ENCODE measurements at places on chromosomes 1 and 21. TPM values are rescaled to one million over a fixed set of nuclear protein-coding genes. Genes with fewer than 3 reads are reported as not detected.

DNA sequence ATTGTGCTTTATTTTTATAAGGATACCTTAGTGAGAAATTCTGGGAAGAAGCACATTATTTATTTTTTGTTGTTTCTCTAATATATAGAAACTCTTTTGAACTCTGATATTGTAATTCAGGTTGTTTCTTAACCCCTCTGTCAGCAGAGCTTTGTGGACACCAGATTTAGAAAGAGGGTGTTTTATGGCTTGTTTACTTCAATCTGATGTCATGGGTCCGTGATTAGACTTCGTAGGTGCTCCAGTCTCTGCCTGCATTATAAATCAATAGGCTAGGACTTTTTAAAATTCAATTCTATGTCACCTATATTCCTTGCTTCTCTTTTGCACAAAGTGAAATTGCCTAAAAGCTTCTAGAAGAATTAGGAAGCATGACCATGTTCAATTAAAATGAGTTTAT lies 47.3 kb upstream of the CCDC190 start:
- no peaks in the 10 kb centered on the region for H3K27me3 ChIP-seq
- no peak overlapping the region for H3K27ac ChIP-seq
- no peaks in the 10 kb centered on the region for H3K36me3 ChIP-seq
- H3K4me1 ChIP-seq, result peaks cover 21% of the 10 kb centered on the region

GRCh38 chr1:160647329-160647720 lies 481 bp upstream of the SLAMF1 start:
- peaks cover 8% of the 10 kb centered on the region for H3K27me3 ChIP-seq
- H3K4me1 ChIP-seq, result peaks cover 20% of the 10 kb centered on the region
- no peak overlapping the region for H3K27ac ChIP-seq

GRCh38 chr1:206915030-206915735 lies 6.6 kb downstream of the FCMR start:
- peaks cover under 1% of the 10 kb centered on the region for H3K4me1 ChIP-seq
- DNase-seq, result no peak
- H3K27me3 ChIP-seq, result peaks cover 41% of the 10 kb centered on the region
- no peak overlapping the region for H3K27ac ChIP-seq

- no peak for DNase-seq
- peak overlapping the region; percentile 53 for H3K4me3 ChIP-seq
- H3K4me1 ChIP-seq, result peaks cover 12% of the 10 kb centered on the region
Measured at GRCh38 chr1:223887747-223888418, 42.1 kb upstream of the TP53BP2 start.

GRCh38 chr1:185398599-185398998 lies 81.6 kb upstream of the IVNS1ABP start:
- H3K4me1 ChIP-seq, result no peaks in the 10 kb centered on the region
- H3K27ac ChIP-seq, result no peak overlapping the region
- H3K4me3 ChIP-seq, result no peak overlapping the region
- H3K27me3 ChIP-seq, result no peaks in the 10 kb centered on the region
- no peaks in the 10 kb centered on the region for H3K36me3 ChIP-seq

GRCh38 chr1:66917476-66917875 lies 7.2 kb downstream of the DNAI4 start:
- no peak overlapping the region for H3K27ac ChIP-seq
- no peaks in the 10 kb centered on the region for H3K27me3 ChIP-seq
- no peaks in the 10 kb centered on the region for H3K36me3 ChIP-seq

DNA sequence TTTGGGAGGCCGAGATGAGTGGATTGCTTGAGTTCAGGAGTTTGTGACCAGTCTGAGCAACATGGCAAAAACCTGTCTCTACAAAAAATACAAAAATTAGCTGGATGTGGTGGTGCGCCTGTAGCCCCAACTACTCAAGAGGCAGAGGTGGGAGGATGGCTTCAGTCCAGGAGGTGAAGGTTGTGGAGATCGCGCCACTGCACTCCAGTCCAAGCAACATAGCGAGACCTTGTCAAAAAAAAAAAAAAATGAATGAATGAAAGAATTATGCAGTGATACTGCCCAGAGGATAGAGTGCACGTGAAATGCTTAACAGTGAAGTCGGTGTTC lies 429 bp upstream of the DPH2 start:
- H3K27me3 ChIP-seq, result no peaks in the 10 kb centered on the region
- no peak for DNase-seq
- H3K4me3 ChIP-seq, result peak overlapping the region; percentile 88
- peak overlapping the region; percentile 0 for H3K27ac ChIP-seq
- H3K4me1 ChIP-seq, result peaks cover 27% of the 10 kb centered on the region

DNA sequence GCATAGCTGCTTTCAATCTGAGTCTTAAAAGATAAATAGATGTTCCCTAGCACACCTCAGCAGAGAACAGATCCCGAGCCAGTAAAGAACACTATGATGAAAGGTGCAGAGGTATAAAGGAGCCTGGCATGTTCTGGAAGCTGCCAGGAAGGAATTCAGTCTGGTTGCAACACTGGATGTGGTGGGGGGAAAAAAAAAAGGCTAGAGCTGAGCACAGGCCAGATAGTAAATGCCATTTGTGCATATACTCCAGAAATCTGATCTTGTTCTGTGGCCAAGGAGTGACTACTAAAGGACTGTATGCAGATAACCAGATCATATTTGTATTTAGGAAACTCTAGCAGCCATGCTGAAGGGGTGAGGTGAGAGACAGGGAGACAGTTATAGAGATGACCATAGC lies 240.3 kb downstream of the VAV3 start:
- H3K36me3 ChIP-seq, result no peaks in the 10 kb centered on the region
- no peaks in the 10 kb centered on the region for H3K27me3 ChIP-seq
- no peak for DNase-seq

DNA sequence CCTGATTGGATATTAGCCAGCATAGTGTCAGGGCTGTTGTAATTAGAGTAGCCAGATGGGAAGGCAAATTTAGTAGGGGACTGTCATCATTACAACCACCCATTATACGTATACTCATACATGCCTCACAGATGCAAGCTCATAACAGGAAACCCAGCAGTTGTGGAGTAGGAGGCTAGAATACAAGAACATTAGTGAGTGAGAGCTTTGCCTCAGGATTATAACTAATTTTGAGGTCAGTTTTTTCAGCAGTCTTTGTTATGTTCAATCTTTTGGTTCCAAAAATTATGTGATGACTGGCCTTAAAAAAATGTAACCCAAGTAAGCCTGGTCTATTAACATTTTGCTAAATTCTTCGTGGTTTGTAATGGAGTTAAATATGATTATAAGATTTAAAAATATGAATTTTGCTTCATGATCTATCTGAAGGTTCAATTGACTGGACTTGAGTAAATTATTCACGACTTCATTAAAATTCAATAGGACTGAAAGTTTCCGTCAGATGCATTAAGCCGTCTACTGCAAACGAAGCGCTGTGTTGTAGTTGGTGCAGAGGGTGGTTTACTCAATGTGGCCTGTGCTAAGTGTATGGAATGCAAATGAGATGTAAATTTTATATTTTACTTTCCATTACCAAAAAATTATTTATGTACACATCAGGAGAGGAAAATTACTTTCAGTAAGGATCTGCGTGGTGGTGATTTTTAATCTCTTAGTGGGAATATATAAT lies 48.8 kb downstream of the KCNK1 start:
- no peaks in the 10 kb centered on the region for H3K36me3 ChIP-seq
- peaks cover 25% of the 10 kb centered on the region for H3K4me1 ChIP-seq
- H3K27ac ChIP-seq, result peak overlapping the region; percentile 85

GRCh38 chr1:68720476-68720875 lies 223.6 kb upstream of the DEPDC1 start:
- DNase-seq, result no peak
- no peak overlapping the region for H3K4me3 ChIP-seq
- H3K4me1 ChIP-seq, result peaks cover 21% of the 10 kb centered on the region
- H3K27me3 ChIP-seq, result no peaks in the 10 kb centered on the region
- H3K36me3 ChIP-seq, result no peaks in the 10 kb centered on the region

GRCh38 chr1:190679454-190679853 lies 201.8 kb upstream of the BRINP3 start:
- no peaks in the 10 kb centered on the region for H3K4me1 ChIP-seq
- no peak overlapping the region for H3K27ac ChIP-seq
- H3K27me3 ChIP-seq, result no peaks in the 10 kb centered on the region
- no peaks in the 10 kb centered on the region for H3K36me3 ChIP-seq
- H3K4me3 ChIP-seq, result no peak overlapping the region
- no peak for DNase-seq

DNA sequence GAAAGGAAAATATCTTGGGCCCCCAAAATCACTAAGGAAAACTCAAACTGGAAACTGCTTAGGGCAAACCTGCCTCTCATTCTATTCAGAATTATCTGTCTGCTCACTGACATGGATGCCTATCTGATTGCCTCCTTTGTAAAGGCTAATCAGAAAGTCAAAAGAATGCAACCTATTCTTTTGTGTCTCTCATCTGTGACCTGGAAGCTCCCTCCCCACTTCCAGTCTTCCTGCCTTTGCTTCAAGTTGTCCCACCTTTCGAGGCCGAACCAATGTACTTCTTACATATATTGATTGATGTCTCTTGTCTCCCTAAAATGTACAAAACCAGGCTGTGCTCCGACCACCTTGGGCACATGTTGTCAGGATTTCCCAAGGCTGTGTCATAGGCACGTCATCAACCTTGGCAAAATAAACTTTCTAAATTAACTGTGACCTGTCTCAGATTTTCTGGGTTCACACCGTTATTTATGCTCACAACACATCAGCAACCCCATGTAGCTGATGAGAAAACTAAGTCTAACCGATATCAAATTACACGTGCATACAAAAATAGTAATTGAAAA lies 302.3 kb upstream of the NRIP1 start:
- no peak for DNase-seq
- no peaks in the 10 kb centered on the region for H3K36me3 ChIP-seq
- H3K4me1 ChIP-seq, result no peaks in the 10 kb centered on the region
- no peak overlapping the region for H3K27ac ChIP-seq

- peaks cover 19% of the 10 kb centered on the region for H3K36me3 ChIP-seq
- no peaks in the 10 kb centered on the region for H3K27me3 ChIP-seq
- H3K27ac ChIP-seq, result no peak overlapping the region
- DNase-seq, result no peak
Measured at GRCh38 chr1:97721221-97721620, 199.6 kb downstream of the DPYD start.

- H3K4me1 ChIP-seq, result peaks cover 50% of the 10 kb centered on the region
- no peak for DNase-seq
- no peak overlapping the region for H3K27ac ChIP-seq
- H3K36me3 ChIP-seq, result no peaks in the 10 kb centered on the region
- H3K4me3 ChIP-seq, result no peak overlapping the region
Measured at GRCh38 chr1:173410133-173410793, 66.9 kb upstream of the PRDX6 start.

DNA sequence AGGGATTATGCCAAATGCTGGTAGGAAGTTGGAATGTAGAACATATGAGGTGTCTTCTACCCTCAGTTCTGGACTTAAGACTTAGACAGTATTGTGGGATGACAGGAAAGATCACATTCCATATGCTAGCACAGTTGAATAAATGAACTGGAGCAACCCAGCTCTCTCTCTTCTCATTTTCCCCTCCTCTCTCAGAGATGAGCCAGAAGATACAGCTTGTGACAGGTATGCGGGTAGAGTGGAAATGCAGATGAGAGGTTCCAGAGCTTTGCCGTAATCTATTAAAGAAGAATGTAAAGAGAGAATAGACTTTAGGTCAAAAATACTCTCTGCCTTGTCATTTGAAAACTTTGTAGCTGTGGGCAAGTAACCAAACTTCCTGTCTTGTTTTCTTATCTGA lies 32.5 kb upstream of the HMCN1 start:
- no peak overlapping the region for H3K27ac ChIP-seq
- H3K27me3 ChIP-seq, result peaks cover 7% of the 10 kb centered on the region
- no peak for DNase-seq
- no peaks in the 10 kb centered on the region for H3K36me3 ChIP-seq

- no peak overlapping the region for H3K27ac ChIP-seq
- no peaks in the 10 kb centered on the region for H3K4me1 ChIP-seq
- H3K27me3 ChIP-seq, result no peaks in the 10 kb centered on the region
- DNase-seq, result no peak
- no peaks in the 10 kb centered on the region for H3K36me3 ChIP-seq
Measured at GRCh38 chr1:115347282-115347681, 9.2 kb upstream of the NGF start.

DNA sequence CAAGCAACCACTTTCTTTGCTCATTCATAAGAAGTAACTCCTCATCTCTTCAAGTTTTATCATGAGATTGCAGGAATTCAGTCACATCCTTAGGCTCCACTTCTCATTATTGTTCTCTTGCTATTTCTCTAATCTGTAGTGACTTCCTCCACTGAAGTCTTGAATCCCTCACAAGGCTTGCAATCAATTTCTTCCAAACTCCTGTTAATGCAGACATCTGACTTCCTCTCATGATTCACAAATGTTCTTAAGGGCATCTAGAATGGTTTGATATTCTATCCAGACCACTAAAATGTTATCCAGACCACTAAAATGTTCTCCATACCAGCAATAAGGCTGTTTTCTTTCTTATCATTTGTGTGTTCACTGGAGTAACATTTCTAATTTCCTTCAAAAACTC lies 528.1 kb downstream of the DPYD start:
- H3K27me3 ChIP-seq, result no peaks in the 10 kb centered on the region
- no peak for DNase-seq
- no peak overlapping the region for H3K4me3 ChIP-seq
- no peak overlapping the region for H3K27ac ChIP-seq
- no peaks in the 10 kb centered on the region for H3K4me1 ChIP-seq

- H3K36me3 ChIP-seq, result no peaks in the 10 kb centered on the region
- H3K4me1 ChIP-seq, result peaks cover 87% of the 10 kb centered on the region
- no peak overlapping the region for H3K4me3 ChIP-seq
- no peak for DNase-seq
- H3K27ac ChIP-seq, result peak overlapping the region; percentile 67
- H3K27me3 ChIP-seq, result no peaks in the 10 kb centered on the region
Measured at GRCh38 chr1:208181364-208181763, 62.8 kb downstream of the PLXNA2 start.

DNA sequence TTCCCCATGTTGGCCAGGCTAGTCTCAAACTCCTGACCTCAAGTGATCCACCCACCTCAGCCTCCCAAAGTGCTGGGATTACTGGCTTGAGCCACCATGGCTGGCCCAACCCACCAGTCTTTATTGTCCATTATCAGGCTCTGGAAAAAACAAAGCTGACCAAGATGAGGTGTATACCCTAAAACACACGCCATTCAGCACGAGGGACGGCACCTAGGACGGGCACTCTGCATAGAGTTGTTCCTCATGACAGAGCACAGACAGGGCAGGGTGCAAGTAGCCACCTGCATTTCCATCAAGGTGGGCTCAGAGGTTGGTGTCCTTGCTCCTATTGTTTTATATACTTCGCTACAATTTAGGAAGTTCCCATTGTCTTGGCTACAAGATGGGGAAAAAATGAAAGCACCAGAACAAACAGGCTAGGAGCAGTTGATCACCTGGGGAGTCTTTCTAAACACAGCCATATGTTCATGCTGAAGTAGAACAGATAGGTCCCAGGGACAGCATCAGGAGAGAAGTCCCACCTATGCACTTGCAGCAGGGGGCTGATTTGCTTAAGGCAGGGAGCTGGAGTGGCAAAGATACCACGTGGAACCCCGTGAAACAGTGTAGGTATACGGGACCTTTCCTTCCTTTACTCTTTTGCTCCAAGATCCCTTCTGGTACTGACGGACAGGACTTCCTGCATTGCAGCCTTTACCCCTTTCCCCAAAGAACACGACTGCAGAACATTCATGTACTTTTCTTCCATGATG lies 4.5 kb downstream of the KRTCAP2 start:
- no peak for DNase-seq
- peaks cover 55% of the 10 kb centered on the region for H3K4me1 ChIP-seq
- H3K36me3 ChIP-seq, result peaks cover 23% of the 10 kb centered on the region
- H3K27ac ChIP-seq, result no peak overlapping the region
- H3K4me3 ChIP-seq, result no peak overlapping the region
- H3K27me3 ChIP-seq, result peaks cover 2% of the 10 kb centered on the region

S1PR1 gene
- total RNA-seq, result 54.9 TPM

ERO1B gene
- total RNA-seq, result 7.2 TPM

LELP1 gene
- not detected for total RNA-seq

RIMS3 gene
- total RNA-seq, result 0.74 TPM

ANKRD45 gene
- total RNA-seq, result 0.25 TPM

C1orf167 gene
- total RNA-seq, result 2.5 TPM

LCE3A gene
- not detected for total RNA-seq

S100A9 gene
- total RNA-seq, result 62.2 TPM

OR2T8 gene
- total RNA-seq, result not detected

Measured in left ventricle myocardium inferior (tissue), 1 donor.